T-helper 17 cell (primary cell): ENCODE measurements at places on chromosomes 4 and X.

DNA sequence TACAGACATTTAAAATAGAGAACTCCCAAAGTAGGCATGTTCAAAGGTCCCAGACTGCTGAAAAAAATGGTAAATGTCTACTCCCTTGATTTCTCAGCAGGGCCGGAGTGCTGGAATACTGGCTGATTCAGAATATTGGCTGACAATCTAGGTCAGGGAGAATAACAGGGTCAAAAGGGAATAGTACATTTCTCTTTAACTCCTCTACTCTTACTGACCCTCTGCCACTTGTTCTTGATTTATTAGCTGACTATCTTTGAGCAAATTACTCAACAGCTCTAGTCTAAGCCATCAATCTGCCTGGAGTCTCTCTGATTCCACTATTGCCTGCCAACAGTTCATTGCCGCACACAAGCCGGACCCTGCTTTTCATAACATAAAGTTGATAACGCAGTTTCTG, 19.7 kb upstream of the NWD2 start:
- no peak for DNase-seq

- no peak for DNase-seq
Observed at GRCh38 chrX:154356596-154356995, 17.8 kb downstream of the FLNA start.

GRCh38 chr4:142567199-142567598, 278.9 kb downstream of the INPP4B start:
- DNase-seq: peak; percentile 12

DNA sequence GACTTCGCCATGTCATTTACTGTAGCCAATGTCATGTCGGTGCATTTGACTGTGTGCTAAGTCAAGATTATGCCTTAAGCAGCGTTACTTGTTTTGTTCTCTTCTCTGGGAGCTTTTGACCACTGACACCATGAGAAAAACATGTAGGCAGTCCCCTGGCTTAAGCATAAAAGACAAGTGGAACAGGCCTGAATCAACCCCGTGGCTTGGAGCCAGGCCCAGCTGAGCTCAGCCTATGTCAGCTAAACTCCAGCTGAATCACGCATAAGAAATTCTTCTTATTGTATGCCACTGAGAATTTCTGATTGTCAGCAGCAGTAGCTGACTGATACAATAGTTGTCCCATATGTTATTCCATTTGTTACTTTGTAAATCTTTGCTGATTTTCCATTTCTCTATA, 261.9 kb downstream of the CBLL2 start:
- DNase-seq: no peak

- no peak for DNase-seq
Observed at GRCh38 chr4:107117726-107118125, 81.6 kb upstream of the DKK2 start.
